ENCODE measurements at places on chromosomes 2 and 18. TPM values are rescaled to one million over a fixed set of nuclear protein-coding genes. Genes with fewer than 3 reads are reported as not detected.

ONECUT2 gene
- 1.7 TPM for total RNA-seq

SPRED2 gene
- total RNA-seq, result 13.0 TPM

KLHL29 gene
- 6.5 TPM for total RNA-seq

REG3G gene
- not detected for total RNA-seq

GCG gene
- total RNA-seq, result not detected

CYP1B1 gene
- total RNA-seq, result 6.2 TPM

SATB2 gene
- 5.7 TPM for total RNA-seq

GRCh38 chr2:211901226-211901846, 637.3 kb downstream of the ERBB4 start:
- H3K36me3 ChIP-seq, result no peaks in the 10 kb centered on the region
- no peak overlapping the region for H3K4me3 ChIP-seq
- H3K27me3 ChIP-seq, result no peaks in the 10 kb centered on the region
- no peak overlapping the region for H3K27ac ChIP-seq

- no peak for DNase-seq
- H3K27ac ChIP-seq, result no peak overlapping the region
- no peaks in the 10 kb centered on the region for H3K27me3 ChIP-seq
- no peaks in the 10 kb centered on the region for H3K36me3 ChIP-seq
- no peak overlapping the region for H3K4me3 ChIP-seq
Observed at GRCh38 chr2:160194351-160194750, 5.7 kb downstream of the ITGB6 start.

DNA sequence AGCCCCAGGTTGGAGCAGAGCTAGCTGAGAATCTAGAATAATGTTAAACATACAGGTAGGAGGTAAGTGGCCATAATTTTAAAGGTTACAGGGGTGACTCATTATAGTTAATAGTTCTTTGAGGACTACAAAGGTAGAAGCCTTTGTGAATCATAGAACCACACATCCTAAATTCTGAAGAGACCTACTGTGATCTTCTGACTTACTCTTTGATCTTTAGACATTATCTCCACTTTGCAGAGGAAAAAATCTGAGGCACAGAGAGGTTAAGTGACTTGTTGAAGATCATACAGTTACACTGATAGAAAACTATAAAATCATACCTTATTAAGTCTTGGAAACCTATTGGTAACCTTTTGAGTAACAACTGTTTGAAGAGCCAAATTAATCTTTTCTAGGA, 1051.3 kb upstream of the NRXN1 start:
- no peaks in the 10 kb centered on the region for H3K36me3 ChIP-seq
- H3K27me3 ChIP-seq, result no peaks in the 10 kb centered on the region
- H3K4me1 ChIP-seq, result peaks cover 11% of the 10 kb centered on the region
- no peak for DNase-seq
- no peak overlapping the region for H3K27ac ChIP-seq

- no peaks in the 10 kb centered on the region for H3K27me3 ChIP-seq
- H3K4me1 ChIP-seq, result no peaks in the 10 kb centered on the region
- DNase-seq, result no peak
- H3K4me3 ChIP-seq, result no peak overlapping the region
Observed at GRCh38 chr2:239496700-239497099, 95.9 kb upstream of the HDAC4 start.

DNA sequence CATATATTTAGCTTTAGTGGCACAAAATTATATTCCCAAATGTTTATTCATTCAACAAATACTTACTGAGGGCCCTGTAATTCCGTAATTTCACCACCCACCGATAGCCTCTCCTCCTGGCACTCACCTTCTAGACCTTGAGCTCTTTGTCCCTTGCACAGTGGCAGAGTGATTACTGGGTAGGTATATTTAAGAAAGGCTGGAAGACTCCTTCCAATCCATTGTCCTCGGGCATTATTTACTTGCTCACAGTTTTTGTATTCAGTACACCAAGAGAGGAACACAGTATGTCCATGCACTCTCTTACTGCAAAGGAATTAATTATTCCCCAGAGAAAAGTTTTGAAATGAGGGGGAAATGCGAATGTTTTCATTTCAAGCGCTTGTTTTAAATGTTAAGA, 1.1 kb upstream of the CDCA7 start:
- peak overlapping the region; percentile 80 for H3K27ac ChIP-seq
- peak; percentile 21 for DNase-seq
- H3K36me3 ChIP-seq, result peaks cover 5% of the 10 kb centered on the region
- H3K27me3 ChIP-seq, result no peaks in the 10 kb centered on the region
- H3K4me3 ChIP-seq, result peak overlapping the region; percentile 59
- peaks cover 33% of the 10 kb centered on the region for H3K4me1 ChIP-seq

GRCh38 chr18:72541871-72542332, 2.2 kb downstream of the CBLN2 start:
- DNase-seq, result peak; percentile 47
- peaks cover 6% of the 10 kb centered on the region for H3K36me3 ChIP-seq
- H3K27me3 ChIP-seq, result peaks cover 58% of the 10 kb centered on the region
- H3K4me1 ChIP-seq, result no peaks in the 10 kb centered on the region
- H3K4me3 ChIP-seq, result peak overlapping the region; percentile 38

- H3K4me1 ChIP-seq, result no peaks in the 10 kb centered on the region
- H3K27ac ChIP-seq, result 0 out of 2 replicates have a peak overlapping the region, but pooled peaks have one; percentile 26
- no peaks in the 10 kb centered on the region for H3K27me3 ChIP-seq
- H3K36me3 ChIP-seq, result peaks cover 3% of the 10 kb centered on the region
- no peak overlapping the region for H3K4me3 ChIP-seq
- DNase-seq, result no peak
Observed at GRCh38 chr2:73937899-73938298, 11.2 kb downstream of the DGUOK start.

DNA sequence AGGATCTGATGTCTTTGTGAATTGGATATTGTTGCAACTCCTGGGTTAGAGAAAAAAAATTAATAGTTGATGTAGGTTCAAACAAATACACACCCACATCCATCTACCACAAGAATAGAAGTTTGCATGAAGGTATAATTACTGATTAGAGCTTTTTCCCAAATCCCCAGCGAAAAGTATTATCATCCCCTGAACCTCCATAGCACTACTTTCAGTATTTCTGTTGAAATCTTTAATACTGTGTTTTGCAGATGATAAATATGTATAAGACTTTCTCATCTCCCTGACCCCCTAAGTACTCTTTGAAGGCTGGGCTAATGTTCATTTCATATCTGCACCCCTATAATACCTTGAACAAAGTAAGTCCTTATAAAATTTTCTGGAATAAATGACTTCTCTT, 6.4 kb downstream of the FN1 start:
- H3K36me3 ChIP-seq, result peaks cover 50% of the 10 kb centered on the region
- H3K4me1 ChIP-seq, result 0 out of 2 replicates have a peak, but pooled peaks cover 1% of the 10 kb centered on the region
- no peak for DNase-seq

GRCh38 chr2:61911510-61911909, 6.0 kb downstream of the COMMD1 start:
- H3K36me3 ChIP-seq, result no peaks in the 10 kb centered on the region
- H3K4me3 ChIP-seq, result no peak overlapping the region
- DNase-seq, result peak; percentile 51
- H3K27ac ChIP-seq, result no peak overlapping the region
- no peaks in the 10 kb centered on the region for H3K4me1 ChIP-seq

GRCh38 chr18:70188113-70188512, 17.4 kb downstream of the RTTN start:
- no peak overlapping the region for H3K27ac ChIP-seq
- H3K4me1 ChIP-seq, result no peaks in the 10 kb centered on the region
- peaks cover 3% of the 10 kb centered on the region for H3K36me3 ChIP-seq

- no peak overlapping the region for H3K27ac ChIP-seq
- H3K4me1 ChIP-seq, result no peaks in the 10 kb centered on the region
- peaks cover 18% of the 10 kb centered on the region for H3K27me3 ChIP-seq
- no peak overlapping the region for H3K4me3 ChIP-seq
- peak; percentile 75 for DNase-seq
Observed at GRCh38 chr2:137947728-137948336, 16.4 kb upstream of the HNMT start.

DNA sequence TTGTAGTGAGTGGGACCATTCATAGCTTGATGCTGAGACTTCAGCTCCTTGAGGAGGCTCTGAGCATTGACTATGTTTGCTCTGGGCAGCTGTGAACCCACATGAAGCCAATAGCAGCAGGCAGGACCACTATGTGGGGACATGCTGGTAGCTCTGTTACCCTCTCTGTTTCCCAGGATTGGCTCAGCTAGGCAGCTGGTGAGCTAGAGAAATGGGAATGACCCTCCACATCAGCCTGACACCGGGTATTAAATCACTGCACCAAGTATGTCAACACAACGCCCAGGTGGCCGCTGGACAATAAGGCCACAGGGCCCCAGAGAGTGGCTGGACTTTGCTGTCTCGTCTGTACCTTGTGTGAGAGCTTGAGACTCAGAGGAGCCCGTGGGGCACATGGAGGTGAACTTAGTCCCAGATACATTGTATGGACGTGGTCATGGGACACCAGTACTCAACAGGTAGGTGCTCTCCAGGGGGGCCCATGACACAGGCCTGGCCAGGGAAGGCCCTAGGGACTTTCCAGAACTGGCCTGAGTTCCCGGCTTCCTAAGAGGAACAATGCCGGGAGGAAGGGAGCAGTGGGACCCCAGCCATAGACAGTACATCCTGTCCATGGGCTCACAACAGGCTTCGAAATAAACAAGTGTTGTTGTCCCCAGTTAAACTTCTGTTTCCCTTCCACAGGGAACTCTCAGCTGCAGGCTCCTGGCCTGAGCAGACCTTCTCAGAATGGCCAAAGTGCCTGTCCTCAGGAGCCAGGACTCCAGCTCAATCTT, 35.2 kb downstream of the HS1BP3 start:
- no peak overlapping the region for H3K27ac ChIP-seq
- H3K27me3 ChIP-seq, result no peaks in the 10 kb centered on the region
- H3K36me3 ChIP-seq, result no peaks in the 10 kb centered on the region
- no peak for DNase-seq

- no peak for DNase-seq
- H3K4me1 ChIP-seq, result no peaks in the 10 kb centered on the region
Observed at GRCh38 chr2:189512879-189513278, 67.7 kb downstream of the SLC40A1 start.

DNA sequence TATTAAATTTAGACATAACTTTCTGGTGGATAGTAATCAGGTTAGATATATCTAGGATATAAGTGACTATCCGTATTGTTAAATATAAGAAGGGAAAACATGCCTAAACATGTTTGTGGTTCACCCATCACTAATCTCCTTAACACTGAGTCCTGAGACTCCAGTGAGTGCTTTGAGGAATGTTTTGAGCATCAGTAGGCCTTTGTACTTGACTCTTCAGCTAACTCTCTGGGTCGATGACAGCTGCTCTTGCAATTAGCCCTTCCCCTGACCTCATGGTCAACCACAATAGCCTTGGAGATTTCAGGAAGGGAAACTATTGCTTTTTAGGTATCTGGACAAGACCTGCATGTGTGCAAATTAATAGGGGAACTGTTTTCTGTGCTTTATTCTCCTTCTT, 716.8 kb downstream of the EPHA4 start:
- no peak for DNase-seq
- no peak overlapping the region for H3K4me3 ChIP-seq
- peaks cover 7% of the 10 kb centered on the region for H3K4me1 ChIP-seq
- H3K36me3 ChIP-seq, result no peaks in the 10 kb centered on the region

DNA sequence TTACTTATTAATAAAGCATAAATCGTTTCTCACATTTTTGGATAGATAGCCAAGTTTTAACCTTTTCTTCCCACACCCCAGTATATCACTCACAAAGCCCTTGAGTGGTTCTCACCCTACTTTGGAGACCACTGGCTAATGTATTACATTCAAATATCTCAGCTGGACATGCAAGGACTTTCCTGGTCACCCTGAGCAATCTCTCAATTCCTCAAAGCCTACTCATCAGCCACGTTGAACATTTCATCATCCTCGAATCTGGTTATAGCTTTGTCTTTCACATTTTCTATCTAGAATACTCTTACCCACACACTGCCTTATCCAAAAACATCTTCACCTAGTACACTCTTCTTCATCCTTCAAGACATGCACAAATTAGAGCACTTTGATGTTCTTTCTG, 71.1 kb upstream of the MAPRE2 start:
- no peaks in the 10 kb centered on the region for H3K36me3 ChIP-seq
- no peak for DNase-seq
- no peak overlapping the region for H3K4me3 ChIP-seq
- H3K27ac ChIP-seq, result no peak overlapping the region
- peaks cover 25% of the 10 kb centered on the region for H3K27me3 ChIP-seq

GRCh38 chr18:42156281-42156680, 201.2 kb downstream of the PIK3C3 start:
- no peaks in the 10 kb centered on the region for H3K36me3 ChIP-seq
- DNase-seq, result peak; percentile 1
- no peaks in the 10 kb centered on the region for H3K4me1 ChIP-seq

DNA sequence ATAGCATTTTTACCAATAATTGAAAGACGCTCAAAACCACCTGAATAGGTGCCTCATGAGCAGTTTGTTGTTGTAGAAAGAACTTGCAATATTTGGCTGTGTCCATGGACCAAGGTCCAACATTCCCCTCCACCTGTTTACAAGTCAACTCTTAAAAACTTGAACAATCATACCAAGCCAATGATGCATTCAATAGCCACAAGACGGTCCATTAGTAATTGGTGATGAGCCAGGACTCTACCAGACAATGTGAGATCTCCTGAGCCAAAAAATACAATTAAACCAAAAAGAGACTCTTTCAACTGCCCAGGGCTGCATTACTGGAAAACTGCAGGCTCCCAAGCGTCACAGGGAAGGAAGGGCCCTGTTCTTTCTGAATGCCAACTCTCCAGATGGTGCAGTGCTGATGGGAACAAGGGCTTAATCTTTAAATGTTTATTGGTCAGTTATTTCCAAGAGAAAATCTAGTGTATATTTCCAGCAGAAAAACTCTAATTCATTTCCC, 118.8 kb upstream of the EPB41L3 start:
- no peaks in the 10 kb centered on the region for H3K36me3 ChIP-seq
- no peak overlapping the region for H3K4me3 ChIP-seq
- H3K27ac ChIP-seq, result no peak overlapping the region
- no peaks in the 10 kb centered on the region for H3K4me1 ChIP-seq
- DNase-seq, result no peak

- DNase-seq, result peak; percentile 73
- H3K36me3 ChIP-seq, result peaks cover 9% of the 10 kb centered on the region
- no peaks in the 10 kb centered on the region for H3K27me3 ChIP-seq
- H3K4me3 ChIP-seq, result no peak overlapping the region
- H3K27ac ChIP-seq, result no peak overlapping the region
Observed at GRCh38 chr18:43486462-43486861, 209.2 kb upstream of the SYT4 start.

DNA sequence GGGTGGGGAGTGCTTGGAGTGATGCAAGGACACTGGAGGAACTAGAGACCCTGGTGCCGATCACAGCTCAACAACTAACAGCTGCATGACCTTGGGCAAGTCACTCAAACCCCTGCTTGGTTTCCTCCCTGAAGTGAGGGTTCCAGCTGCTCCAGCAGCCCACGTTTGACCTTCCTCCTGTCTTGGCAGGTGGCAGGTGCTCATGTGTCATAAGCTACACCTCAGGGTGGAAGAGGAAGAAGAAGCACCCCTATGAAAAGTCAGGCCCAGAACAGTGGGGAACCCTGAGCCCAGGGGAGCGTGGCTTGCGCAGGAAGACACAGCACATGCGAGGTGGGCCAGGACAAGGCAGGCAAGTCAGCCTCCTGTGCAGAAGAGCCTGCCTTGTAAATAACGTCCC, 42.4 kb downstream of the MRPL35 start:
- H3K27me3 ChIP-seq, result no peaks in the 10 kb centered on the region
- no peak overlapping the region for H3K4me3 ChIP-seq
- no peaks in the 10 kb centered on the region for H3K4me1 ChIP-seq
- no peak for DNase-seq
